Hippocampal formation (tissue), 2 donors: ENCODE measurements at places on chromosomes 5 and 9.

- no peak for DNase-seq
Measured at GRCh38 chr9:70172532-70172931, 86.2 kb upstream of the SMC5 start.

DNA sequence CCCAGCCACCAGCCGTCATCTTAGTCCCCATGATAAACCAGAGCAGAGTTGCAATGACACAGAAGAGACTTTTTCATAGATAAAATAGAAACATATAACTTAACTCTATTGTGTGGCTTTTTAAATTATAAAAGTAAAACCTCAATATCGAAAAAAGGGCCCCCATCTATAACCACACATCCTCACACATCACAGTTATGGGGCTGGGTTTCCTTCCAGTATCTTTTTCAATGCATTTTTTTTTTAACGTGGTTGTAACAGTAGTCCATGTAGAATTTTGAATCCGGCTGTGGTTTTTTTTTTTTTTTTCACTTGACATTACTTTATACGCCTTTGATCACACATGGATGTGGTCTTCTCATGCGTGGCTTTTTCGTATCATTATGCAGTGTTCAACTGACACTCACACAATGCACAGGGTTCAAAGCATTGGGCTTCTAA, 77.4 kb downstream of the CFAP77 start:
- no peak for DNase-seq

GRCh38 chr9:89878003-89878411, 273.2 kb downstream of the GADD45G start:
- DNase-seq: no peak

GRCh38 chr9:8666060-8666459, 866.5 kb upstream of the DMAC1 start:
- no peak for DNase-seq

DNA sequence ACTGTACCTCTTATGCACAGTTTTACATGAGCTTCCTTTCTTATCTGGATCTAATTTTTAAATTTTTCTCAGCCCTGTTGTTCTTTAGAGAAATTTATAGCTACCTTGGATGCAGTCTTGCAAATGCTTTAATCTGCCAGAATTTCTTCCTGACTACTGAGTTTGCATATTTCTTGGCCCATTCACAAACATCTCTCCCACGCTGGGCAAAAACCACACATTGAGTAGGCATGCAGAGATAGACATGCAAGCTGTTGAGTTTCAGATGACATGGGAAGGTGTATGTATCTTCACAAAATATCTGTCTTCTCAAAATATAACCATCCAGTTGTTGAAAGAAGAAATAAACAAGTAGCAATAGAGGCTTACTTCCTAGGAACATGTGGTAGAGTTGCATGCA, 101.2 kb downstream of the PARP8 start:
- DNase-seq: peak; percentile 65

GRCh38 chr9:89623925-89624420, 19.2 kb downstream of the GADD45G start:
- peak; percentile 45 for DNase-seq

DNA sequence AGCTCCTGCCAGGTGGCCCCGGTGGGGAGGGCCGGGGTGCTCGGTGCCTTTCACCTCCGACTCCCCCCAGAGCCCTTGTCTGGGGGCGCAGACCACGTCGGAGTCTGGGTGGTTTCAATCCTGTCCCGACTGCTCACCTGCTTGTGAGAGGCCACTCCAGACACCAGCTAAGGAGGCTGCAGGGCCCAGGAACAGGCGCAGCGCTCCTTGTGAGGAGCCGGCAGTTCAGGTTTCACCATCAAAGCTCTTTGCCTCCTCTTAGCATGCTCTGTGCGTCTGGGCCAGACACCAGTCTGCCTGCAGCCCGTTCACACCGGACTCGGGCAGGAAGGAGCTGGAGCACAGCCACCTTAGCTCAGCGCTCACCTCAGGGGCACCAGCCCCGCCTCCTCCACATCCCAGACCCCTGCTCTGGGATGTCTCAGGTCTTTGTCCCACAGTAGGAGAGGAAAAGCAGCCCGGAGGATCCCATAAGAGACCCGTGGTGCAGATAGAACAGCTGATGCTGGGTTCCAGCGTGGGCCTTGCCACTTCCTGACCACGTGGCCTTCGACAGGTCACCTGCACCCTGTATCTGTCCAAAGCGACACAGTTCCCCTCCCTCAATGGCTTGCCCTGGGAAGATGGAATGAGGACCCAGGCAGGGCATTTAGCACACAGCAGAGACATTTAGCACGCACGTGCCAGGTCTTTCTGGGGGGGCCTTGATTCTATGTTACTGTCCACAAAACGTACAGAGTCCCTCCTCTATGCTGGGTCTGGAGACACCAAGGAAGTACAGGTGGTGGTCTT, 106.2 kb upstream of the LMX1B start:
- no peak for DNase-seq

DNA sequence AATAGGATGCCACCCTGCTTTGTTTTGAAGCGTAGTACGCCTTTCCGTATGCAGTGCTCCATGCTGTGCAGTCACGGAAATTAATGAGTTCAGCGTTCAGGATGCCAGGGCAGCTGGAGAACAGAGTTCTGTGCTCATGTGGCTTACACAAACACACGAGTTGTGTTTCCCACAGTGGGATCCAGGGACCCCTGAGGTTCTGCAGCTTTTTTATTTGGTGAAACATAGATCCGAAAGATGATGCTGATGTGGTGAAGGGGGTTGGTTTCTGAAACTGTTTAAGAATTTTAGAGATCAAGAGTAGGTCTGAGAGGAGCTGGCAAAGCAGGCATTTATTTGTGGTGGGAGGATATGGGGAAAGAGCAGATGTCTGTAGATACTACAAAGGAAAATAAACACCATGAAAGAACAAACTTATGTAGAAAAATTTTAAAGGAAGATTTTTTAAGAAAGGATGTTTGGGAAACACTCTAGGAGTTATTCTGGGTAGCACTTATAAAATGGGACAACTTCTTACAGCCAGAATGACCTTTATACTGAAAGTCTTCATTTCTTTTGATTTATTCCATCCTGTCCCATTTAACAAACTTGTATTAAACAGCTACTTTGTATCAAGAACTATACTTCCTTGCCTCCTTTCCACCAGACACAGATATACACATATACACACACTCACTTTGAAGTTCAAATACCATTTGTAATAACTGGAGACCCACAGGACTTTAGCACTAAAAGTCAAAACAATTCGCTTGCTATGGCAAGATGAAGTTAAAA, 52.7 kb downstream of the ITGA1 start:
- DNase-seq: no peak

DNA sequence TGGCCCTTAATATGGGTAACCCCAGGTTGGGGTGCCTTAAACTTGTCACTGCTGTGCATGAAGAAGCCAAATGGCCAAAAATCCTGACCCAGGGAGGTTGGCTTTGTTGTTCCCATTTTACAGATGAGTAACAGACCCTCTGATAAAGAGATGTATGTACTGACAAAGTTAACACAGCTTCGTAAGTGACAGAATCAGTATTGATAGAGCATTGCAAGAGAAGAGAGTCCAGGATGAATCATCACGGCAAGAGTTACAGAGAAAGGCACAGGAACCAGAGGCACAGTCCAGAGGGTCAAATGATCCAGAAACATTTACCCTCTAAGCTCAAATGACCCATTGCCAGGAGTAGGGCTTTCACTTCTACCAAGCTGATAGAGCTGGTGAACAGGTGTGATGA, 103.8 kb upstream of the SMC2 start:
- DNase-seq: no peak

DNA sequence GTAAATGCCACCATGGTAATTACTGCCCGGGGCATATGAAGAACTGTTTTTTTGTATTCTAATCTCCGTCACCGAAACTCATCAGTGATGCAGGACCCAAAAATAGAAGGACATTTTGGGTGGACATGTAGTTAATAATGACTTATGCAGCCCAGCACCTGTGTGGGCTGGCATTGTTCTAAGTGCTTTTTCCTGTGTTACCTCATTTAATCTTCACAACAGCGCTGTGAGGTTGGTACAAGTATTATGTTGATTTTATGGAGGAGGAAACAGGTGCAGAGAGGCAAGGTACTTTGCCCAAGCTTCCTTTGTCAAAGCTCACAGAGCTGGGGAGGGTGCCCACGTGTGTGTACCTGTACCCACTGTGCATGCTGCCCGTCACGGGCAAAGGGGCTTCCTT, 58.4 kb downstream of the DAPK1 start:
- DNase-seq: no peak

GRCh38 chr5:157778121-157778805, 34.8 kb downstream of the LSM11 start:
- DNase-seq: no peak

- DNase-seq: no peak
Measured at GRCh38 chr5:175797521-175798038, 73.8 kb upstream of the CPLX2 start.

- DNase-seq: no peak
Measured at GRCh38 chr9:127556871-127557270, 55.2 kb upstream of the STXBP1 start.

DNA sequence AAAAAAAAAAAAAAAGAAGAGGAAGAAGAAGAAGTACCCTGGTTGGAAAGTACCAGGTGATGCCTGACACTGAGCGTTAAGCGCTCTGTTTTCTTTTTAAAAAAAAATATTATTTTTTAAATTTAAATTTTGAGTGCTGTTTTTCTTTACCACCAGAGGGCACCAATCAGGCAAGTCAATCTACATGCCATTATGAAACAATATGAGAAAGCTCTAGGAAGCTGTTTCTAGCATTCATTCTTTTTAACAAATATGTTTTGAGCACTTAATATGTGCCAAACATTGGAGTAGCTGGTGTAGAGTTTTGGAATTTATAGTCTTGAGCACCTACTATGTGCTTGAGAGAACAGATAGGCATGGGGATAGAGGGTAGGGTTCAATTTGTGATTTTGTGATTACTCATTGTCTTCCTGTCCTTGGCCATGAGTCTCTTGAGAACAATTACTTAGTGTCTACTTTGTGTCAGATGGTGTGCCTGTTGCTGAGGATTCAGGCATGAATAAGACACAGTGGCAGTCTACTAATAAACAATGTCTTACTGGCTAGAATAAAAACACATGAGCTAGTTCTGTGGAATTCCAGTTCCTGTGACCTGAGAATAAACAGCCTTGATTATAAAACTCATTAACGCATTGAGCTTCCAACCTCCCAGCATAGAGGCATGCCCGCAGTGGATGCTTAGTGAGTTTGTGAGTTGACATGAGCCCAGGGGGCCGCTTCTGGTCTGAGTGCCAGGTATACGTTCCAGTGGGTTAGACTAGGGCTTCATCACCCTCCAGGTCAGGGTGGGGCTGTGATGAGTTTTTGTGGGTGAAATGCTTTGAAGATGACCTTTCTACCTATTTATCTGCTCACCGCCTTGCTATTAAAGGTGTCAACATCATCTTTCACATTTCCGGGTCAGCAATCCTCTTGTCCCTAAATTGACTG, 3.0 kb upstream of the UBE2R2 start:
- DNase-seq: peak; percentile 32

DNA sequence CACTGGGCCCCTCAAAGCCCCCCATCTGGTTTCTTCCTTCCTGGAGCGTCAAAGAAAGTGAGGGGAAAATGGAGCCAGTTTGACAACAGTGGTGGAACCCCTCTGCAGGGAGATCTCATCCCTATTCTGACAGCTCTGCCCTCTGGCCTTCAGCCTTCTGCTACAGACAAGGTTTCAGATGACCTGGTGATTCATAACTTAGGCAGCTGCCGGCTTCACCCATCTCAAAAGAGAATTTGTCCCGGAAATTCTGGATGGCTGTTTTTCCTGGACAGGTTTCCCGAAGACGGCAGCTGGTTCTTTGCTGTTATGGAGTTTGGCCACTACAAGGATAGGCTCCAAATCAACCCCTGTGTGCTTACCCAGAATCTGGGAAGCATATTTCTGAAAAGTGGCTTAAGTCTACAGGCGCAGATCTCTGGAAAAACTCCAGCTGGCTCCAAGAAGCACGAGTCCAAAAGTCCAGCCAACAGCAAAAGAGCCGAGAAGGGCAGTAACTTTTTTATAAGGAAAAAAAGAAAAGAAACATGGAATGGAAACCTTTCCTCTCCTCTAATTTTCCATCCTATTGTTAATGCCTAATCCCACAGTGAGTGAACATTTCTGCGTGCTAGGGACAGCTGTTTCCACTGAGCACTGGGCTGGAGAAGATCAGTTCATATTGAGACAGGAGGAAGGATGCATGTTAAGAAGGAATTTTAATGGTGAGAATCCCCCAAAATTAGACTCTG, 54.5 kb downstream of the ZNF366 start:
- DNase-seq: no peak

DNA sequence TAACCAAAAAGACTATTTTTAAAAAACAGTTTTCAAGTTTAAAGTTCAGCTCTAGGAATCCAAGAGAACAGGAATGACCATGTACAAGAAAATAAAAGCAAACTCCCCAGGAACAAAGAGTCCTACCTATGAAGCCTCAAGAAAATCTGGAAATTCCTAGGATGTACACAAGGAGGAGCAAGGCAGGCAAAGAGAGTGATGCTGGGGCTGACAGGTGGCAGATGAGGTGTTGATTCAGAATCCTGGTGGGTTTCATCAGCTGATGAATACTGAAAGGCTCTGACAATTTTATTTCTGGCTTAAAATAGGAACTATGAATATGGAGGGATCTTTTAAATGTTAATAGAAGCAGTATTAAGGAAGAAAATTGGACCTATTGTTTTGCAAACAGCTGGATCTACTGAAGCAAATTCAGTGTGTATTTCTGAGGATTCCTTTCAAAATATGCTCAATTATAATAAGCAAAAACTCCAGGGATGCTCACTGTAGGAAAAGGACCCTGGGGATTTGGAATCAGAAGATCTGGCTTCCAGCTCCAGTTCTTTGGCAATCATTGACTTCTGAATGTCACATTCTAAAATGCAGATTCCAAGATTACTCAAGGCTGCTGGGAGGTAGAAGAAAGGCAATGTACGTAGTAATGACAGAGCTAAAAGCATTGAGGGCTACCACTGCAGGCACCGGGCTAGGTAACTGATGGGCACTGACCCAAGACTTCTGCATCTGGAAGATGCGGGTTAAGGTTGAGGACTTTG, 28.0 kb upstream of the SH3RF2 start:
- no peak for DNase-seq

DNA sequence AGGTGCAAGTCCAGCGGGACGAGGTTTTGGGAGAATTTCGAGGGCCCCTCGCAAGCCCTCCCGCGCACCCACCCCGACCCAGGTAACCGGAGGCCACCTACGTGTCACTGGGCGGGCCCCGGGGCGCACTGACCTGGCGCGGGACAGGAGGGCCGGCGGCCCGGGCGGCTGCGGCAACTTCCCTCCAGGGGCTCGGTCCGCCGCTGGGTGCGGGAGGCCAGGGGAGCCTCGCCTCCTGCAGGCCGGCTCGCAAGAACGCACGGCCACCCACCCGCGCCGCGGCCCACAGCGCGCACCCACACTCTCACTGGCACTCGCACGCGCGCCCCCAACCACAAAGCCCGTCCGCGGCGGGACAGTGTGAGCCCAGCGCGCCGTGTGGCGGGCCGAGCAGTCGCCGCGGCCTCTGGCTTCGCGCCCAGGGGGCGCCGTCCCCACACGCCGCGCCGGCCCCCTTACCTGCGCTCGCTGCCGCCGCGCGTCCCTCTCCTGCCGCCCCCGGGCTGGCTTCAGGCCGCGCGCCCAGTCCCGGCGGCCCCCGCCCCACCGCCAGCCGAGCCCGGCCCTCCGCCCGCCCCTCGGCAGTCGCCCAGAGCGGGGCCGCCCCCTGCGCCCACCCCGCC, 451 bp downstream of the LPAR1 start:
- no peak for DNase-seq

- no peak for DNase-seq
Measured at GRCh38 chr5:60362158-60362557, 337.8 kb downstream of the DEPDC1B start.

GRCh38 chr9:19174127-19174912, 47.0 kb upstream of the PLIN2 start:
- peak; percentile 2 for DNase-seq

GRCh38 chr5:175873088-175873454, 1.7 kb downstream of the CPLX2 start:
- no peak for DNase-seq
